ENCODE measurements at places on chromosomes 16 and 17.

DNA sequence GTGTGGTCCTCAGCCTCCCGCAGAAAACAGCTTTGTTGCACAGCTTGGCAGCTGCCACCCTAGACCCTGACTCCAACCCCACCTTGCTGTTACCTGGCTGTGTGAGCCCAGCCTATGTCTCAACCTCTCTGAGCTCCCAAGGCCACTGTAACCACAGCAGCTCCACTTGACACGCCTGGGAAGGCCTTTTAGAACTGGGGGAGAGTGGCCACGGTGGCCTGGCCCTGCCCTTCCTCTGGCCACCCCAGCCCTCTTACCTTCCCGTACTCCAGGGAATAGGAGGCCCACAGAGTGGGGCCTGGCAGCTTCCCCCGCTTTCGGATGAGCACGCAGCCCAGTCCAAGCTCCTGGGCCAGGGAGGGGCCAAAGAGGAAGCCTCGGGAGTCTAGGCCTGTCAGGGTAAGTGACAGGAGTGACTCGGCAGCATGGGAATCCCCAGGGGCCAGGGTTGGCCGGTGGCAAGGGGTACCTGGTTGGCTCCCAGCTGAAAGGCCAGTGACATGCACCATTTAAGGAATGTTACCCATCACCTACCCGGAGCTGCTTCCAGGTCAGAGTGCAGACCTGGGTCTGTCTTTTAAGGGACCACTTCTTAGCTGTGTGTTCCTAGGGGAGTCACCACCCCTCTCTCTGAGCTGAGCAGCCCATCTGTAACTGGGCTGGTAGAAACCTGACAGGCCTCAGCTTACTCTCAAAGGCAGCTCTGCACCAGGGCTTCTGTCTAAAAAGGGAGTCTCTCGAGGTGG is 1.4 kb downstream of the APRT start:
- H3K27ac ChIP-seq, result peak overlapping the region; percentile 58
- H3K4me1 ChIP-seq, result peaks cover 3% of the 10 kb centered on the region

DNA sequence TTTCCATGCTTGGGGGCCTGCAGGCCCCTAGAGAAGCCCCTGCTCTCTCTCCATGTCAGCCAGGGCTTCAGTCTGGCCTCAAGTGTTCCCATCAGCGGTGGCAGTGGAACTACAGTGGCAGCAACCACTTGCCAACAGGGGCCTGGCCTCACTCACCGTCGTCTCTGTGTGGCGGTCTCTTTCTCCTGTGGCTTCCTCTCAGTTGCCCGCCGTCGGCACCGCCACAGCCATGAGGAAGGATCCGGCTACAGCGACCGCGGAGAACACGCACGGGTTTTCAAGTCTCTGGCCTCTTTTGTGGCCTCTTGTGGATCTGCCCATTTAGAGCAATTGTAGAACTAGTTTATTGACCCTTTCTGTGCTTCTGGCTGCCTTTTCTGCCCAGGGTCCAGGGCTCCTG is 8.5 kb downstream of the ARMC7 start:
- H3K4me1 ChIP-seq, result peaks cover 21% of the 10 kb centered on the region
- no peak overlapping the region for H3K4me3 ChIP-seq
- peaks cover 4% of the 10 kb centered on the region for H3K36me3 ChIP-seq
- DNase-seq, result no peak

DNA sequence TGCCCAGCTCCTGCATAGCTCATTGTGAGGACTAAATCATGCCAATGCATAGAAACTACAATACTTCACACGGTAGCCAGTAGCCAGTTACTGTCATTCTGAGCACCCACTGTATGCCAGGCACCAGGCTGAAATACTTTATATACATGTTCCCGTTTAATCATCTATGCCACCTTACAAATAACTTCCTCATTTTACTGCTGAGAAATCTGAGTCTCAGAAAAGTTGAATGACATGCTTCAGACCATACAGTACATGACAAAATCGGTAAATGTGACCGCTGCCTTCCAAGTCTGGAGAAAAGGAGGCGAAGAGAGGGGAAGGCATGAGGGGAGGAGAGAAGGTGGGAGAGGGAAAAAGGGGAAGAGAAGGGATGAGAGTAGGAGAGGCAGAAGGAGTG is 9.2 kb upstream of the TLCD3B start:
- H3K4me3 ChIP-seq, result no peak overlapping the region
- H3K27ac ChIP-seq, result no peak overlapping the region
- DNase-seq, result no peak
- no peaks in the 10 kb centered on the region for H3K27me3 ChIP-seq
- no peaks in the 10 kb centered on the region for H3K4me1 ChIP-seq
- H3K36me3 ChIP-seq, result no peaks in the 10 kb centered on the region

- no peak overlapping the region for H3K4me3 ChIP-seq
- DNase-seq, result no peak
- no peaks in the 10 kb centered on the region for H3K27me3 ChIP-seq
- peaks cover 11% of the 10 kb centered on the region for H3K36me3 ChIP-seq
- H3K4me1 ChIP-seq, result peaks cover 14% of the 10 kb centered on the region
- H3K27ac ChIP-seq, result no peak overlapping the region
These were observed 7.3 kb downstream of the CYB5D1 start for GRCh38 chr17:7864995-7865650.

GRCh38 chr16:47065766-47066688 is 77.7 kb downstream of the NETO2 start:
- H3K36me3 ChIP-seq, result no peaks in the 10 kb centered on the region
- H3K27me3 ChIP-seq, result peaks cover 5% of the 10 kb centered on the region
- no peaks in the 10 kb centered on the region for H3K4me1 ChIP-seq
- H3K27ac ChIP-seq, result no peak overlapping the region
- no peak for DNase-seq
- H3K4me3 ChIP-seq, result no peak overlapping the region

- H3K4me3 ChIP-seq, result no peak overlapping the region
- no peak overlapping the region for H3K27ac ChIP-seq
- peaks cover 38% of the 10 kb centered on the region for H3K27me3 ChIP-seq
- H3K36me3 ChIP-seq, result no peaks in the 10 kb centered on the region
- no peak for DNase-seq
These were observed 20.5 kb upstream of the EMP2 start for GRCh38 chr16:10600782-10601443.

- no peak overlapping the region for H3K4me3 ChIP-seq
- H3K27ac ChIP-seq, result no peak overlapping the region
- no peaks in the 10 kb centered on the region for H3K4me1 ChIP-seq
- DNase-seq, result no peak
- no peaks in the 10 kb centered on the region for H3K27me3 ChIP-seq
- no peaks in the 10 kb centered on the region for H3K36me3 ChIP-seq
These were observed 175.5 kb downstream of the LGALS9B start for GRCh38 chr17:20291853-20292252.

DNA sequence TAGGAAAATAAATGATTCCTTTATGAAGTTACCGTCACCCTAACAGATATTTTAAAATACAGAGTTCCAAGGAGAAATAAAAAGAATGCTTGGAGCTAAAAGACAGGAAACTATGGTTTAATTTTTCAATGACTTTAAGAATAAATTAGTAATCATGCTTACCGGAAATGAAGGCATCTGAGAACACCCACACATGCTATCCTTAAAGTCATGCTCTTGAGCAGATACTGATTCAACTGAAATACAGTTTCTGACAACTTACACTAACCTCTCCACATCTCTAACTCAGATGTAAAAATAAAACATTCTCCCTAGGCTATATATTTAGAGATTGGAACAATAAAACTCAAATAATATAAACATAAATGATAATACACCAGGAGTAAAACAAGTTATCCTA is 7.8 kb downstream of the PSMD12 start:
- no peak overlapping the region for H3K4me3 ChIP-seq
- DNase-seq, result peak; percentile 26
- H3K27ac ChIP-seq, result no peak overlapping the region
- H3K4me1 ChIP-seq, result peaks cover 28% of the 10 kb centered on the region

GRCh38 chr17:45425125-45425983 is 7.3 kb downstream of the ARHGAP27 start:
- no peak overlapping the region for H3K27ac ChIP-seq
- no peaks in the 10 kb centered on the region for H3K36me3 ChIP-seq
- peaks cover 17% of the 10 kb centered on the region for H3K4me1 ChIP-seq
- no peak for DNase-seq

GRCh38 chr17:81228420-81228819 is 5.7 kb upstream of the CEP131 start:
- no peak for DNase-seq
- peaks cover 3% of the 10 kb centered on the region for H3K27me3 ChIP-seq
- H3K4me1 ChIP-seq, result no peaks in the 10 kb centered on the region
- H3K4me3 ChIP-seq, result no peak overlapping the region

GRCh38 chr16:20191566-20191965 is 117.9 kb upstream of the GPR139 start:
- DNase-seq, result no peak
- H3K36me3 ChIP-seq, result no peaks in the 10 kb centered on the region
- no peaks in the 10 kb centered on the region for H3K27me3 ChIP-seq
- no peaks in the 10 kb centered on the region for H3K4me1 ChIP-seq

DNA sequence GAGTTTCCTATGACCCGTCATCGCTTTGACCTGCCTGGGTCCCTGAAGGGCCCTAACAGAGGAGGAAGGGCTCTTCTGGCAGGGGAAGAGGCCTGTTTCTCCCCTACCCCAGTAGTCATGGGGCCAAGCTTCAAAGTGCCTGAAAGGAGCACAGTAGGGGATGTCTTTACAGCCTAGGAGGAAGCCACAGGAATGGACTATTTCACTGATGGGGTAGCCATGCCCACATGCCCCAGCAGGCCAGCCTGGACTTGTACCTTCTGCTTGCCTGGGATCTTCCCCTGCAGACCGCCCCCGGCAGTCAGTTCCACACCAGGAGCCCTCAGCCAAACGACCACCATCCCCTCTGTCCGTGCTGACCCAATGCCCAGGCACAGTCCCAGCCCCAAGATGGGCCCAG is 41.8 kb upstream of the PEMT start:
- H3K4me3 ChIP-seq, result no peak overlapping the region
- no peaks in the 10 kb centered on the region for H3K36me3 ChIP-seq
- no peaks in the 10 kb centered on the region for H3K4me1 ChIP-seq
- no peak overlapping the region for H3K27ac ChIP-seq
- DNase-seq, result no peak

DNA sequence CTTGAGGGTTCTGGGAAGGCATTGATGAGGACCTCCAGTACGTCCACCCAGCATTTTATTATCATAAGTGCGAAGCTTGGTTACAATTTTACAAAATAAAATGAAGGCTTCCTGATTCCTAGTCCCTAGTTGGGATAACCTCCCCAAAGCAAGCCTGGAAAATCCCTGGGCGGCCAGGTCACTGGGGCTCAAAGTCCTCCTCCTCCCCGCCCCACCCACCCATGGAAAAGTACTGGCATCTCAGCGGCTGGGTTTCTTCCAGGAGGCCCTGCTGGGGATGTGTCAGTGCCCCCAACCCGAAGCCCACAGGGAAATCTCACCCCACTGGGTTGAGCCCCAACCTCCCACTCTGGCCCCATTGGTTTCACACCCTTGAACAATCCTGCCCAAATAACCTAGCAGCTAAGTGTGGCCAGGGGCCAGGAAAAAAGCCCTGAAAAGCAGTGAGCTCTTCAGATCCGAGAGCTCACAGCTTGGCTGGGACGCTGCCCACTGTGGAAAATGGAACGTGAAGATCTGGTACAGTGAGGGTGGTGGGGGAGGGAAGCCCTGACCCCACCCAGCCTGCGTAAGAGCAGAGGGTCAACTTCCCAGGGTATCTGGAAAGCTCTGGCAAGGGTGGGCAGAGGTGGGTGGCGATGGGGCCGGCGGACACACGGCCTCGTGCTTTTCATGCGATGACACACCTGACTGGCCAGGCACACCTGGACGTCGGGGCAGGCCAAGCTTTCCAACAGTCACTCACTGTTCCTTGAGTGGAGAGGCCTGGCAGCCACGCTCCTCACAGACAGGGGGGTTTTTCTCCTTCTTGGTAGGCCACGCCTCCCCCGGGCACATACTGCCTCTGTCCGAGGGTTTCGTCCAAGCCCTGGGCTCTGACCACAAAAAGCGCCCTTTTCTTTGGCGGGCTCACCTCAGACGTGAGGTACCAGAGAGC is 324.5 kb downstream of the SOX9 start:
- no peak overlapping the region for H3K27ac ChIP-seq
- peaks cover 11% of the 10 kb centered on the region for H3K27me3 ChIP-seq
- no peaks in the 10 kb centered on the region for H3K36me3 ChIP-seq
- H3K4me1 ChIP-seq, result no peaks in the 10 kb centered on the region
- no peak for DNase-seq

DNA sequence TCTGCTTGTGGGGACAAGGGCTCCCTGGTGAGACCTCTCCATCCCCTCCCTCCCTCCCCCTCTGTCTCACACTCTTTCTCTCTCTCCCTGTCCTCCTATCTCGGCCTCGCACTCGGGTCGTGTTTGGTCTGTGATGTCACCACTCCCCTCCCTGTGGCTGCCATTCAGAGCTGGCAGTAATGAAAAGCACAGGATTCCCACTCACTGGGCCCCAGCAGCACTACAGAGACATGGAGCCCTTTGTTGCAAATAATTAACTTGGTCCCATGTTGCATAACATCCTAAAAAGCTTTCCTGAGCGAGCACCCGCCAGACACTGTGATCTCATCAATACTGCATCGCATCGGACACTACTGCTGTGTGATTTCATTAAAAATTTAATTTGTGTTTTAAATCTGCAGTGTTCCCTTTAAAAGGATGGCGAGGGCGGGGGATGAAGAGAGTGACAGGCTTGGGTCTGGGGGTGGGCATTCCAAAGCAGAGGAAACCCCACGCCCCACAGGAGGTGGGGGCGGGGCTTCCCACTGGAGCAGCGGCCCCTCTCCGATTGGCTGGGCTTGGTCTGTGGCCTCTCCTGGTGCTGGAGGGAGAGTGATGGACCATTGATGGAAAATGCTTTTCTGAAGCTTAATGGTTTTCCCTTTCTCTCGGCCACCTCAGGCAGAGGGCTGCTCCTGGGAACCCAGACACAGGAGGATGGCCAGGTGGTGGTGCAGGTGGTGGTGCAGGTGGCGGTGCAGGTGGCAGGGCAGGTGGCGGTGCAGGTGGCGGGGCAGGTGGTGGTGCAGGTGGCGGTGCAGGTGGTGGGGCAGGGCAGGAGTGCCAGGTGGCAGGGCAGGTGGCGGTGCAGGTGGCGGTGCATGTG is 15.3 kb upstream of the NPTX1 start:
- H3K27me3 ChIP-seq, result peaks cover 8% of the 10 kb centered on the region
- H3K4me1 ChIP-seq, result no peaks in the 10 kb centered on the region
- no peak overlapping the region for H3K27ac ChIP-seq
- no peak for DNase-seq
- H3K4me3 ChIP-seq, result no peak overlapping the region
- H3K36me3 ChIP-seq, result no peaks in the 10 kb centered on the region

- H3K27me3 ChIP-seq, result peaks cover 17% of the 10 kb centered on the region
- peaks cover 8% of the 10 kb centered on the region for H3K4me1 ChIP-seq
- H3K27ac ChIP-seq, result no peak overlapping the region
- H3K4me3 ChIP-seq, result no peak overlapping the region
These were observed 68.6 kb downstream of the SDK2 start for GRCh38 chr17:73575470-73576221.
